Activated naive CD4-positive, alpha-beta T cell (primary cell): ENCODE measurements at places on chromosomes 1 and 21.

GRCh38 chr1:201543871-201544642 lies 5.1 kb downstream of the NAV1 start:
- no peak for DNase-seq

DNA sequence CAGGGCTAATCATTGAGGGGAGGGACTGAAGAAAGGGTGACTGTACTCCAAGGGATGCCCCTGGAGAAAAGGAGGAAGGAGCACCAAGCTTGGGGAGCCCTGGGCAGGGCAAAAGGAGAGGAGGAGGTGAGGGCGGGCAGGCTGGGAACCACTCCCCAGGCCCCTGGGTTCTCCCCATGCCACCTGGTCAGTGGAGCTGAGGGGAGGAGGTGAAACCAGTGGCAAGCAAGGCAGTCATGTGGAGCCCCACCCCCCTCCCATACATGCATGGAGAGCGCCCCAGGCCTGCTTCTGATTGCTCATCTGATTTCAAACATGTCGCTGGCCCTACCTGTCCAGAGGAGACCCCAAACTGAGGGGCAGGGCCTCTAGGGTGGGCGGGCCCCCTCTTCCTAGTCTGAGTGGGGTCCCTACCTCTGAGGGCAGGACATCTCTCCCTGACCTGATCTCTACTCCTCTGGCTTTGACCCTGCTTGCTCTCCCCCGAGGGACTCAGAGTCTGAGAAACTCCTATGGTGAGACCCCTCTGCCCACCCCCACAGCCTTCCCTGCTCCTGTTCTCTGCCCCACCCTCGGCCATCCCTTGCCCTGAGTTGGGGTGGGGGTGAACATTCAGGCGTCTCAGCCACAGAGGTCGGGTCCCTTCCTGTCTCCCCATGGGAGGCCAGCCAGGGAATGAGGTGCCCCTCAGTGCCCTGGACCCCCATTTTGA lies 18.6 kb downstream of the INSRR start:
- no peak for DNase-seq

DNA sequence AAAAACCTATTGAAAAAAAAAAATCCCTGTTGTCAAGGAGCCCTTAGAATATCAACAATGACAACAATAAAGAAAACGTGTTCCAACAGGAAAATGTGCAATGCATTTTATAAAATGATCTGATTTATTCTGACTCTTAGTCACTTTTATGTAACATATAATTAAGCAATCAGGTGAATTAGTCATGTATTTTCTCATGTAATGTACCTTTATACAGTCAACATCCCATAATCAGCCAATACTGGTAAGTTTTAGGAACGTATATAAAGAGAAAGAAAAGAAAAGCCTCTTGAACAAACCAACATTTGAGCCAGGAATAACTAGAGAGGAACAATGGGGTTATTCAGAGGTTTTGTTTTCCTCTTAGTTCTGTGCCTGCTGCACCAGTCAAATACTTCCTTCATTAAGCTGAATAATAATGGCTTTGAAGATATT lies at the start of gene CLCA4:
CLCA4 (plus strand) TSS at position 292 of the 435 bp plus-strand sequence; CDS start at position 334, 42 bp downstream.
- DNase-seq: no peak

DNA sequence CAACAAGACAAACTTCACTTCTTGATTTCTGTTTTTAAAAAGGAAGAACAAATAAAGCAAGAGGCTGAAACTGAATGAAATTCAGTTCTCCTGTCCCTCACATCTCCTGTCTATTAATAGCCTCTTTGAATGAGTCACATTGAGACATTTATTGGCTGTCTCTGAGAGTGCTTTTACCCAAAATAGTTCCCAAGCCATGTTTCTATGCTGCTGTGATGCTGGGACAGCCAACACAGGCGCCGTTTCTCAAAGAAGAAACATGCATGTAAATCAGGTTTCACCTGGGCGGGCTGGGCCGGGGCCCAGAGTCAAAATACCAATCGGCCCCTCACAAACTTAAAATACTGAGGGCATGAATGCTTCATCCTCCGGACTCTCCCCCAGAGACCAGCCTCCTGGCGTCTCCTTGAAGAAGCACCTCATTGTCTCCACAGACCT lies 105.2 kb downstream of the EDEM3 start:
- DNase-seq: no peak

GRCh38 chr1:40204856-40205255 lies 42.9 kb upstream of the TMCO2 start:
- no peak for DNase-seq

DNA sequence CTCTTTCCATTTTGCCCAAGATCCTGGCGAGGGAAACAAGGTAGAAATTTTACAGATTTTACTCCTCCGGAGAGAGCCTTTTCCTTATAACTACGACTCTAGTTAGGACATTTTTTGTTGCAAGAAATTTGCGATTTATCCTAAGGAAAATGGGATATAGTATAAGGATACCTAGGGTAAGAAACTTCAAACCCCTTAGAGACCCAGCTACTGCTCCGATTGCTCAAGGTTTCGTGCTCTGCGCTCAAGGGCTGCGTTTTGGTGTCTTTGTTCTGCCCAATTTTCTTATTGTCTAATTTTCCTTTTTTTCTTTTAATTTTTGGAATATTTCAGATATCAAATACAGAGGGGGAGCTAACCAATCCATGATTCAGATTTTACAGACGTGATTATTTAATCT lies 1.5 kb downstream of the TTC3 start:
- no peak for DNase-seq

- DNase-seq: no peak
These were observed 544.4 kb downstream of the PLPP3 start for GRCh38 chr1:56034847-56035481.

- no peak for DNase-seq
These were observed 69.5 kb downstream of the LPAR3 start for GRCh38 chr1:84823511-84823910.

- no peak for DNase-seq
These were observed 25.8 kb upstream of the CAPZB start for GRCh38 chr1:19511116-19511515.

DNA sequence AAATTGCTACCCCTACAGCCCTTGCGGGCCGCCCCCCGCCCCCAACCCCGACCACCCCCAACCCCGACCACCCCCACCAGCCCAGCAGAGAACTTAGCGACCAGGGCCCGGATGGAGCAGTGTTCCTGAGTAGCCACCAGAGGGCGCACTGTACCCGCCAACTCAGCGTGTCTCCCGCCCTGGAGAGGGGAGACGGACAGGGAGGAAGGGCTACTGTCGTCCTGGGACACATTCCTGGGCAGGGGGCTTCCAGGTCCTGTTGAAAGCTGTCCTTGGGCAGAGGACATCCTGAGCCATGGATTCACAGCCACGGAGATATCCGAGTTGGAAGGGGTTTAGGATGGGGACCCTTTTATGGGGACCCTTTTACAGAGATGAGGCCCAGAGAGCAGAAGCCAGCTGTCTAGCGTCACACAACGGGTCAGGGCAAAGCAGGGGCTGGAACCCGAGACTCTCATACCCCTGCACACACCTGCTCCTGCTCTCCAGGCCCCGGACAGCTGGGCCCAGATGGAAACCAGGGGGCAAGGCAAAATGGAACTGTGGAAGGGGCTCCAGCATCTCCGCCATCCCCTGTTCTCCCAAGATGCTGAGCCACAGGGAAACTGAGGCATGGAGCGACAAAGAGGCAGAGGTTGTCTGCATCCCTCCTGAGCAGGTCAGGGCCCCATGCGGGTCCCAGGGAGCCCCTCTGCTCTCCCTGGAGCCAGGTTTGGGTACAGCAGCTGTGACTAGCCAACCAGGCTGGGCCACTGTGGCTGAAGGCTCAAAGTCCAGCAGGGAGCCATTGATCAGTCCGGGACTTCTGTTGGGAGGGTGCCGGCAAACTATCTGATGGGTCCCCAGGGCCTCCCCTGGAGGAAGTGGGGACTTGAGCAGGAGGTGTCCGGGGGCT lies 25.0 kb upstream of the LAPTM5 start:
- DNase-seq: peak; percentile 60

DNA sequence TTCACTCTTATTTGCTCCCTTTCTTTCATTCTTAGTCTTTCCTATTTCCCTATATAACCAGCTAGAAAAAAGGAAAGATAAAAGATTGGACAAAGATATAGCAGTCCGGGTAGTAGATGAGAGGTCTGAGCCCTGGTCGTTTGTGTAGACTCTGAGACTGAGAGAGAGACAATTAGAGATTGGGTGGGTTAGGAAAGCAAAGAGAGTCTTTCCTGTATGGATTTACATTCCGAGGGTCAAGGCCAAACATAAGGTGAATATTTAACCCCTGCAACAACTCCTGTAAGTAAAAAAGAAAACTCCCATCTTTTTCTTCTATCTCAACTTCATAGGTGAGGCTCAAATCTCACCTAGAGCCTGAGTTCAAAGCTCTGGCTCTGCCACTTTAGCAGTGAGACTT lies 218.0 kb upstream of the FGGY start:
- no peak for DNase-seq

- no peak for DNase-seq
These were observed 72.2 kb downstream of the SUSD4 start for GRCh38 chr1:223291796-223292195.

DNA sequence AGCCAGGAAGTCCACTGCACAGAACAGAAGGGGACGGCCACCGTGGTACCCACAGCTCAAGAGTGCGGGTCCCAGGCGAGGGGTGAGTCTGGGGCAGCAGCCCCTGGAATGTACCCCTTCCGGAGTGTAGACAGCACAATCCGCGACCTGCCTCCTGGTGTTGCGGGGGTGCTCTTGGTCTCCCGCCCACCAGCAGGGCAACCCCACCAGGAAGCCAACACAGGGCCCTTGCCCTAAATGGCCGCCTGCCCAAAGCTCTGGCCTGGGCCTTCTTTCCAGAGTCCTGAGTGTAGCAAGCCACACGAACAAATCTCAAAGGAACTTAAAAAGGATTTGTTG lies 1.1 kb upstream of the SLC19A1 start:
- no peak for DNase-seq

DNA sequence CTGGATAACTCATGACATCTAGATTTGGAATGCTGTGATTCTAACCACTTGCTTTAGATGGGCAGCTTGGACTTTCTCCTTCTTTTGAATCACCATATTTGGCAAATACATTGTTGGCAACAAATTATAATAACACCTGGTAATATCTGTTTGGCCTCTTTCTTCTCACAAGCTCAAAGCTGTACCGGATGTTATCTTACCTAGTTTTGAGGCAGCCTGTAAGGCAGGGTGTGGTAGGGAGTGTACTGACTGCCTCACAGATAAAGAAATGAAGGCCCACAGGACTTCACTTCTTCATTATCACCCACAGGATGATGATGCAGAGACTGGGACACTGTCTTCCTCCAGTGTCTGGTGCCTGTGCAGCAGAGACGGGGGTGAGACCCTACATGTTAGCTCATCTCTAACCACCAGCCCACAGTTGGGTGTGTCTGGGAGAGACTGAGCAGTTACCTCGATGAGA lies 28.5 kb downstream of the TUFT1 start:
- no peak for DNase-seq
